ENCODE measurements at places on chromosomes 5 and 9.

DNA sequence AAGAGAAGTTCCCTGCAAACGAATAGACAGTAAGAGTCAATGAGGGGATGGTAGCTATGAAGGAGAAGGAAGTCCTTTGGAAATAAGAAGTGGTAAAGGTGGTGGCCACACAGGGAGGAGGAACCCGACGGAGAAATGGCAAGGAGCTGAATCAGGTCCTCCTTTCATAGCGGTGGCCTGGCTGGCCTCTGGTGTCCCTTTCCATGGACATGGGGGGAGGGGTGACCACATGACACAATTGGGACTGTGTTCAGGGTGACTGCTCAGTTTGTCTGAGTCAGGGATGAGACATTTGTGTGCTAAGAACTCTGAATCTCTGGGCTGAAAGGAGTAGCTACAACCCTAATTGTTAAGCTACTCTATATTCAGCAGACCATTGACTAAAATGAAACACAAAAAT, 28.7 kb upstream of the TIMD4 start:
- DNase-seq: no peak

- no peak for DNase-seq
These were observed 46.4 kb upstream of the EXOC3 start for GRCh38 chr5:396531-396961.

DNA sequence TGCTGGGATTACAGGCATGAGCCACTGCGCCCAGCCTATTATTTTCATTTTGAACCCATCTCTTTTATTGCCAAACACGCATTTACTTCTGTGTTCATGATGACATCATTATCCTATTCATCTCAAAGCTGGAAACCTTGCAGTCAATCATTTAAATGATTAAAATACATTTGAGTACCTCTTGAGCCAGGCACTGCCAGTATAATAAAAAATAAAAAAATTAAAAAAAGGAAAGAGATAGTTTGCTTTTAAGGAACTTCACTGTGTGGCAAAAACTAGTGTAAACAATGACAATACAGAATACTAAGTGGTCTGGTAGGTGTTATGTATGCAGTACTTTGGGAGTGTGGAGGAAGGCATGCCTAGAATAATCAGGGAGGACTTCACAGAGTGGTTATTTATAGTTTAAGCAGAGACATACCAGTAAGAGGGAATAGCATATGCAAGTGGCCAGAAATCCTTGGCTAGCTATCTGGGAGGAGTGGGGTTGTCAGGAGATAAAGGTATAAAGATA, 8.6 kb downstream of the NSD1 start:
- peak; percentile 8 for DNase-seq

GRCh38 chr5:139758510-139759075, 37.0 kb upstream of the PSD2 start:
- no peak for DNase-seq

DNA sequence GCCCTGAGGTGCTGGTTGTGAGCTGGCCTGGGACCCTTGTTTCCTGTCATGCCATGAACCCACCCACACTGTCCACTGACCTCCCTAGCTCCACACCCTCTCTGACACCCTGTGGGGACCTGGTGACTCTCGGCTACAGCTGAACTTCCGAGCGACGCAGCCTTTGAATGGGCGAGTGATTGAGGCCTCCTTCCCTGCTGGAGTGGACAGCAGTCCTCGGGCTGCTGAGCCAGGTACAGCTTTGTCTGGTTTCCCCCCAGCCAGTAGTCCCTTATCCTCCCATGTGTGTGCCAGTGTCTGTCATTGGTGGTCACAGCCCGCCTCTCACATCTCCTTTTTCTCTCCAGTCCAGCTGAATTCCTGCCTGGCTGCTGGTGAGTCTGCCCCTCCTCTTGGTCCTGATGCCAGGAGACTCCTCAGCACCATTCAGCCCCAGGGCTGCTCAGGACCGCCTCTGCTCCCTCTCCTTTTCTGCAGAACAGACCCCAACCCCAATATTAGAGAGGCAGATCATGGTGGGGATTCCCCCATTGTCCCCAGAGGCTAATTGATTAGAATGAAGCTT, 6.1 kb downstream of the CA9 start:
- DNase-seq: no peak

DNA sequence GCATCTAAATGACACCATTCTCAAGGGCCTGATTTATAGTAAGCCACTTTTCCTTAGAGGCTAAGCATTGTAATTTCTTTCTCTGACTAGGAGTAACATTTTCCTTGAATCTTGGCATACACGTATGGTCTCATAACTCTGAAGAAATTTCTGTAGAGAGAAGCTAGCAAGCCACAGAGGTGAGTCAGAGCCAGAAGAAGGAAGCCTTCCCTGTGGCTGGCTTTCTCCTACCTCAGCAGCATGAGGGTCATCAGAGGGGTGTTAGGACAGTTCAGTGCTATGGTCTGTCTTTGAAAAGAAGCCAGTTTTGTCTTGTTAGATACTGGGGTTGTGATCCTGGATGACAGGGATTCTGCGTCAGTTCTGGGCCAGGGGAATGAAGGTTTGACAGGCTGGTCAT, 3.2 kb downstream of the SNX30 start:
- DNase-seq: no peak

DNA sequence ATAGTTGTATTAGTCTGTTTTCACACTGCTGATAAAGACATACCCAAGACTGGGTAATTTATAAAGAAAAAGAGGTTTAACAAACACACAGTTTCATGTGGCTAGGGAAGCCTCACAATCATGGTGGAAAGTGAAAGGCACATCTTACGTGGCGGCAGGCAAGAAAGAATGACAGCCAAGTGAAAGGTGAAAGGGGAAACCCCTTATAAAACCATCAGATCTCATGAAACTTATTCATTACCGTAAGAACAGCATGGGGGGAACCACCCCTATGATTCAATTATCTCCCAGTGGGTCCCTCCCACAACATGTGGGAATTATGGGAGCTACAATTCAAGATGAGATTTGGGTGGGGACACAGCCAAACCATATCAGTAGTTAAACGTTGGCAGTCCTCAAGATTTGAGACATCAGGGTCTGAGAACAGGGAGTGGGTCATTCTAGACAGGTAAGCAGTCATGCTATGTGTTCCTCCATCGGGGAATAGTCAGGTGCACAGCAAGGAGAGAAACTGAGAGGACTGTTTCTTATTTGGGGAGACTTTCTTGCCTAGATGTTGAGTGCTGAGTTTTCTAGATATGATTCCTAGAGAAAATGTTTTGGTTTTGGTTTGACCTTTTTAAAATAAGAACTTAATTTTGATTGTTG, 45.8 kb upstream of the ENTREP1 start:
- no peak for DNase-seq

- DNase-seq: no peak
These were observed 48.5 kb upstream of the MSX2 start for GRCh38 chr5:174675916-174676315.

GRCh38 chr5:62340392-62340791, 34.4 kb downstream of the KIF2A start:
- DNase-seq: no peak

- no peak for DNase-seq
These were observed 375.7 kb upstream of the PRR16 start for GRCh38 chr5:120088412-120088811.

- no peak for DNase-seq
These were observed 99.2 kb downstream of the PRKACG start for GRCh38 chr9:68914751-68915150.

- DNase-seq: no peak
These were observed 167.8 kb downstream of the GABRB2 start for GRCh38 chr5:161378701-161379100.

GRCh38 chr5:110265162-110265561, 461.3 kb downstream of the TMEM232 start:
- DNase-seq: no peak

DNA sequence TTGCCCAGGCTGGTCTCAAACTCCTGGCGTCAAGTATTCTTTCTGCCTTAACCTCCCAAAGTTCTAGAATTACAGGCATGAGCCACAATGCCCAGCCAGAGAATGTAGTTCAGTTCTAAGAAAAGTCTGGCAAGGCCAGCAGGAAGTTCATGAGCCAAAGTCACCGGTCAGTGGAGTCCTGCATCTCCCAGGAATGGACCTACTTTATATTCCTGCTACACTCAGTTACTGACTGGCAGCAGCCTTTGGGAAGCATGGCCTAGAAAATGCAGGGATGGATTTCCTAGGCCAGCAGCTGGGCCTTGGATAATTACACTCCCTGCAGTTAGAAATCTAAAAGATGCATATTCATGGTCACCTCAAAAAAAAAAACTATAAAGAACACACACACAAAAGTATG, 135.7 kb downstream of the CAAP1 start:
- DNase-seq: no peak

DNA sequence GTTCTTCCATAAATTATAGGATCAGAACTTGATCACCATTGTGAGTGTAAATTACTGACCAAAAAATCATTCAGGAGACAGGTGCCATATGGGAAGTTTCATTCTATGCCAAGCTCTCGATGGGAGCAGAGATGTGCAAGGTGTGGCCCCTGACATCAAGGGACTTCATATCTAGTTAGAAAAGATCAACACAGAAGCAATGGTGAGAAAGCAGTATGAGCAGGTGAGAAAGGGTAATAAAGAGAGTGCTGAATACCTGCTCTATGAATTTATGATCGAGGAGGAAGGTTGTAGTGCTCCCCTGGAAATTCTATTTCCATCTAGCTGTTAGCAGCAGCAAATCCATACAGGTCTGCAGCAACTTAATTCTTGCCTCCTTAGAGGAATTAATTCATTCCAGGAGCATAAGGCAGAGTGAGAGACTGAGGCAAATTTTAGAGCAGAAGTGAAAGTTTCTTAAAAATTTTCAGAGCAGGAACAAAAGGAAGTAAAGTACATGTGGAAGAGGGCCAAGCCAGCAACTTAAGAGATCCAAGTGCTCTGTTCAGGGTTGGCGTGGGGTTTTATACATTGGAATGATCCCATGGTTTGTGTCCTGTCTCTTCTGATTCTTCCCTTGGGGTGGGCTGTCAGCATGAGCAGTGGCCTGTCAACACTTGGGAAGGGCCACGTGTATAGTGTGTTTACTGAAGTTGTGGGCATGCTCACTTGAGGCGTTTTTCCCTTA, 181.8 kb downstream of the SAXO1 start:
- DNase-seq: no peak

GRCh38 chr5:144468571-144468970, 297.9 kb downstream of the KCTD16 start:
- peak; percentile 21 for DNase-seq

- DNase-seq: no peak
These were observed 14.5 kb upstream of the LRRC70 start for GRCh38 chr5:62564101-62564500.

GRCh38 chr9:127642082-127642740, 30.1 kb downstream of the STXBP1 start:
- DNase-seq: no peak

- DNase-seq: no peak
These were observed 2.7 kb downstream of the NXNL2 start for GRCh38 chr9:88537761-88538091.

DNA sequence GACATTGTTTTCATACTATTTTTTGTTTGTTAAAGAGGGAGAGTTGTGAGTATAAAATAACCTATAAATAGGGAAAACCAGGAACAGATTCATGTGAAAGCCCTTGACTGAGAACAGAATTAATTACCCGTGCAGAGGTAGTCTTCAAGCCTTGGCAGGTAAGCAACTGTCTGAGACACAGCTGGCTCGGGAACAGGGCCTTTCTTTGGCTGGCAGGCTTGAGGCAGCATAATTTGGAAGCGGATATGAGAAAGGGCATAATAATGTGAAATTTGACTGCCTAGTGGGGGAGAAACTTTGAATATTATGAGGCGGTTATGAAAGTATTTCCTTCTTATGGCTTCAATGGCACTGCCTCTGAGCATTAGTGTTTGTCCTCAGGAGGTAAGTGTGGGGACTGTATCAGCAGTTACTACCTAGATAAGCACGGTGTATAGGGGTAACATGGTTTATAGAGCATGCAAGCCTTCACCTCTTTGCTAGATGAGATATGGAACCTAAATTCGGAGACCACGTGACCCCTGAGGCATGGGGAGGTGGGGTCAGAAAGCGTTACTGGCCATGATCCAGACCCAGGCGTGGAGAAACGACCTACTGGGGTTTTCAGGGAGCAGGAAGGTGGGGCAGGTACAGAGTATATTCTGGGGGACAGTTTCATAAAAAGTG, 210.2 kb upstream of the GAS1 start:
- DNase-seq: no peak

GRCh38 chr5:179475208-179475751, 75.1 kb upstream of the RUFY1 start:
- no peak for DNase-seq
